ENCODE measurements at places on chromosomes 4 and X. TPM values are rescaled to one million over a fixed set of nuclear protein-coding genes. Genes with fewer than 3 reads are reported as not detected.

GRCh38 chr4:78704981-78705683 is 71.0 kb upstream of the BMP2K start:
- no peak overlapping the region for H3K27ac ChIP-seq
- H3K4me1 ChIP-seq, result no peaks in the 10 kb centered on the region
- no peak overlapping the region for H3K4me3 ChIP-seq
- no peaks in the 10 kb centered on the region for H3K27me3 ChIP-seq

DNA sequence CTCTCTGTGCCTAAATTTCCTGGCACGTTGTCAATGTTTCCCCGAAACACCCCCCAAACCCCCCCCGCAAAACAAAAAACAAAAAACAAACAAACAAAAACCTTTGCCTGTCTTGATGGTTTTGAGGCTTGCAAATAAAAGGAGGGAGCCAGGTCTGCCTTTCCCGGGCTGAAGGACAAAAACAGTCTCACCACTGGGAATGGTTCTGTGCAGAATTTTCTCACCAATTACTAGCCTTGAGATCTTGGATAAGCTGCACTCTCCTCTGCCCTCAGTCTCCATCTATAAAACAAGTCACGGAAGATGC is 15.5 kb downstream of the NKX3-2 start:
- no peak overlapping the region for H3K27ac ChIP-seq
- H3K4me3 ChIP-seq, result no peak overlapping the region
- peaks cover 99% of the 10 kb centered on the region for H3K27me3 ChIP-seq
- no peaks in the 10 kb centered on the region for H3K36me3 ChIP-seq
- no peaks in the 10 kb centered on the region for H3K4me1 ChIP-seq

DNA sequence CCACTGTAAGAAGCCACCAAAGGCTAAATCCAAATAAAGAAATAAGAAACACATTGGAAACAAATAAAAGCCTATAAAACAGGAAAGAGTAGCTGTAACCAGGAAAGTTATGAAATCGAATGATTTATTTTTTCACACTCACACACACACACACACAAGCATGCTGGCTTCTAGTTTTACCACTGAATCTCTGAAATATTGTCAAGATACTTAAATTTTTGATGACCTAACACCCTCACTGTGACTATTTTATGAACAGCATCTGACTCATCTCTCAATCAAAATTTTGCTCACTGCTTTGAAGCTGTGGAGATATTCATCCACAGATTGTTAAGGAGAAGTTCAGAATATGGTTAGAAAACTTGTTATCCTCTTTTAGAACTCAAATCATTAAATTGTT is 13.9 kb upstream of the GABRB1 start:
- no peaks in the 10 kb centered on the region for H3K27me3 ChIP-seq
- H3K4me3 ChIP-seq, result no peak overlapping the region
- H3K36me3 ChIP-seq, result no peaks in the 10 kb centered on the region
- no peak overlapping the region for H3K27ac ChIP-seq
- no peak for DNase-seq

DNA sequence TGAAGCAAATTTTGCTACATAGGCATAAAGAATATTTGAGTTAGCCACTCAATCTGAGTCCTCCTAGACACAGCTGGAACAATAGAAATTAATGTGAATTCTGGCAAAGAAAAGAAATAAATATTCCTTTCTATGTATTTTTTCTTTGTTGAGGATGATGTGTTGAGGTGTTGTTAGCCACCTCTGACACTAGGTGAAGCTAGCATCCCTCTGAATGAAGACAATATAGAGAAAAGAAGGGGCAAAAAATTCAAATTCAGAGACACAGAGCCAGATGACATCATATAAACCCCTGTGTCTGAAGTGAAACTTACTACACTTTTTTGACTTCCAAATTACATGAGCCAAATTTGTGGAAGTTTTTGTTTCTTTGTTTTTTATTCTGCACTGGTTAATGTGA is 34.6 kb upstream of the TMPRSS11D start:
- H3K36me3 ChIP-seq, result no peaks in the 10 kb centered on the region
- no peak overlapping the region for H3K4me3 ChIP-seq
- no peaks in the 10 kb centered on the region for H3K4me1 ChIP-seq
- no peaks in the 10 kb centered on the region for H3K27me3 ChIP-seq

The PCDH19 gene
- 0.76 TPM for total RNA-seq

GRCh38 chr4:183288955-183289354 is 31.1 kb downstream of the CLDN22 start:
- no peaks in the 10 kb centered on the region for H3K36me3 ChIP-seq
- no peak overlapping the region for H3K27ac ChIP-seq
- no peak overlapping the region for H3K4me3 ChIP-seq
- H3K4me1 ChIP-seq, result no peaks in the 10 kb centered on the region
- H3K27me3 ChIP-seq, result no peaks in the 10 kb centered on the region

- no peaks in the 10 kb centered on the region for H3K36me3 ChIP-seq
- no peaks in the 10 kb centered on the region for H3K27me3 ChIP-seq
- no peak overlapping the region for H3K27ac ChIP-seq
- no peak overlapping the region for H3K4me3 ChIP-seq
Observed at GRCh38 chr4:11589676-11590075, 161.0 kb upstream of the HS3ST1 start.

The HAND2 gene
- total RNA-seq, result 1.4 TPM

DNA sequence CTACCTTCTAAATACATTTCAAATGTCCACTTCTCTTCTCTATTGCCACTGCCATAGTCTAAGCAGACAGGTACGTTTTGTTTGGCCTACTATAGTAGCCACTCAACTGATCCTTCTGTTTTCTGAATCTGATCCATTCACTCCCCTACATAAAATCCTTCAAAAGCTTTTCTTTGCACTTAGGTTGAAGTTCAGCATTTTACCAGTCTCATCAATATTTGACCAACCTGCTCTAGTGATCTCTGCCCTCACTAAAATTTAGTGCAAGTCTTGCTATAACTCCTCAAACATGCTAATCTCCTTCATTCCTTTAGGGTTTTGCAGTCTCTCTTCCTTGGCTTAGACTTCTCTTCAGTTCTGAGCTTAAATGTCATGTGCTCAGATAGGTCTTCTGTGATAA is 33.4 kb downstream of the EGF start:
- no peaks in the 10 kb centered on the region for H3K36me3 ChIP-seq
- no peak for DNase-seq
- H3K27me3 ChIP-seq, result no peaks in the 10 kb centered on the region
- no peaks in the 10 kb centered on the region for H3K4me1 ChIP-seq
- no peak overlapping the region for H3K27ac ChIP-seq

DNA sequence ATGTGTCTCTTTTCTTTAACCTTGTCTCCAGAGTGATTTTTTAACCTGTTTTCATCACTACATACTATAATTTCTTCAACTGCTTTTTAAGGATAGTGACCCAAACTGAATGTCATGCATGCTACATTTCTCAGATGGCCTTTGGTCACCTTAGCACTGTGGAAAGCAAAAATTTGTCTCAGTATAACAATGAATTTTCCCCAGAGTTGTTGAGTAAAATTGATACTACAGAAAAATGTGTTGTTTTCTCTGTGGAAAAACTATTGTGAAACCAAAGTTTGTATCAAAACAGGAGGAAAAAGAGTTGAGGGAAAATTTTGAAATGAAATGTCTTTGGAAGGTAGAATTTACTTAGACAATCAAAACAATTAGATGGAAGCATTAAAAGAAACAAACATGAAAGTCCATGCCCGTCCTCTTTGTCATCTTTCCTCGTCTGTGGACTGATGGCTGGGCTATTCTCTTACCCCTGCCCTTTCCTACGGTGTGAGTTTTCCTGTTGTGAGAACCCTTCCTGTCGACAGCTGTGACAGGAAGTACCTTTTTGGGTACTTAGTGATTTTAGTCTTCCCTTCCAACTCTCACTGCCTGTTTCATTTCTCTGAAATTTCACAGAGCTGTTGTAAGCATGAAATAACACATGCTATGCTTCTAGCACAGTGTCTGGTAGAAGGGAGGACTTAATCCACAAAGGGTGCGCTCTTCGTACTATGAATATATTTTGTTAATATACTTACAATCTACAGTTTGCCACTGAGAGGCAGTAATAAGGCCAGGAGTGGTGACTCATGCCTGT is 50.8 kb downstream of the LRP2BP start:
- peaks cover 7% of the 10 kb centered on the region for H3K4me1 ChIP-seq
- no peaks in the 10 kb centered on the region for H3K36me3 ChIP-seq
- no peaks in the 10 kb centered on the region for H3K27me3 ChIP-seq
- no peak for DNase-seq
- no peak overlapping the region for H3K4me3 ChIP-seq

DNA sequence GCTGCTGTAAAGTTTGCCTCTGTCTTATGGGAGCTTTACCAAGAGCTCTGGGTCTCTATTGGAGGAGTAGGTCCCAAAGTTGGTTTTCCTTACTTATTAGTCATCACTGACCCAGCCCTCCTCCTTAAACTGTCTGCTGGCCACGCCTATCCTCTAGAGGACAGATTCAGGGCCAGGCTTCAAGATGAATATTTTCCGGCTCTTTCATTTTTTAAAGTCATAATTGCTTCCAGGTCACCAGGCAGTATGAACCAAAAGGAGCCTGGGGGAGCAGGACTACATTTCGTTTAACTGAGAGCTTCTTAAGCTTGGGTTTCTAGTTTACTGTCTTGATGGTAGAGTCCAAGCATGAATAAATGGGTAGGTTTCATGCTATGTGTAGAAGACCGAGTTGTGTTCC is 13.7 kb downstream of the BCORL1 start:
- DNase-seq, result no peak
- H3K27me3 ChIP-seq, result no peaks in the 10 kb centered on the region
- no peak overlapping the region for H3K27ac ChIP-seq

DNA sequence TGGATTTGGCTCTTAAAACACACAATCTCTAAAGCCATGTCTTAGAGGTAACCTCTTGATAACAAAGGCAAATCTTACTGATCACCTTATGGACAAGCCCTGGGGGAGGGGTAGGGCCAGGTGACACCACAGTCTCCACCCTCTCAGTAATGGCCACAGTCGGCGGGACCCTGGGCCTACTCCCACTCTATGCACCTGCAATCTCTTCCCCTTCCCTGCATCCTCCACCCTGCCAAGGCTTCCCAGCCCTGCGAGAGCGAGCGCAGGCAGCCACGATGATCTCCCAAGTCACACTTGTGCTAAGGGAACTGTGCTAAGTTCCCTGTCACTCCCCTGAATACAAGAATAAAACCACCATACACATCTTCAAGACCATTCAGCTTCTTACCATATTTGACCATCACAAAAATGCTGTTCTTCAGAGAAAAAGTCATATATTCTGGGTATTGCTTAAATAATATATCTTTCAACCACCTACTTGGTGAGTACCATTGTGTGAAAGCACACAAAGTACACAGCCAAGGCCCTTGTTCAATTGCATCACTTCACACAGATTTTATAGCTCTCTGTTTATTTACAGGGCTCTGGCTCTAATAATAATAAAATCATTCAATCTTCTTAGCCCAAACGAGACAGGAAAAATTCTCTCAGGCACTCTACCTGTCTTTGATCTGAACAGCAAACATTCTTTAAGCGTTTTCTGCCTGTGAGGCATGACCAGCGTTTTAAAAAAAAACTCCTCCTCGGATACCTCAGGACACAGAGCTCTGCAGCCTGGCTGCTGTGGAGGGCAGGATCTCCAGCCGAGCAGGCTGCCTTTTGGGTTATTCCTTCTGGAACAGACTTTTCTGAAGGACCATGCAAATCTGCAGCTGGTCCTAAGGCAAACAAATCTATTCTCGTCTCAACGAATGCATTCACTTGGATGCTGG is 115.7 kb upstream of the MAP3K15 start:
- no peak for DNase-seq
- no peaks in the 10 kb centered on the region for H3K4me1 ChIP-seq
- no peaks in the 10 kb centered on the region for H3K27me3 ChIP-seq
- no peak overlapping the region for H3K27ac ChIP-seq
- H3K36me3 ChIP-seq, result no peaks in the 10 kb centered on the region

DNA sequence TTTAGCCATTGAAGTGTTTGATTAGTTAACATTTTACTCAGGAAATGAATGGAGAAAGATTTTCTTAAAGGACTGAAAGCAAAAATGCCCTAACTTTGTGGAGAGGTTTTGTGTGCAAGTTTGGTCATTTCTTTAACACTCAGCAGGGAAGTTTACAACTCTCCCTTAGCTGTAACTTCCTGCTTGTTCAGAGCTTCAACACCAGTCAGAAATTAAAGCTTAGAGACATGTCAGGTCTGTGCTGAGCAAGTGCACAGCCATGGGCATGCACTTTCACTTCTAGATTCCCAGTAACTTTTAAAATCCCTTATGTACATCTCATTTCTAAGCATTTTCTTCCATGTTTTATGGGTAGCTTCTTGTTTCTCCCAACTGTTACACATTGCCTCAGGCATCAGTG is 326.0 kb downstream of the ACTRT1 start:
- H3K4me3 ChIP-seq, result no peak overlapping the region
- no peaks in the 10 kb centered on the region for H3K27me3 ChIP-seq
- no peaks in the 10 kb centered on the region for H3K36me3 ChIP-seq
- H3K4me1 ChIP-seq, result no peaks in the 10 kb centered on the region

GRCh38 chr4:1723131-1723801 is 1.9 kb downstream of the TACC3 start:
- H3K4me1 ChIP-seq, result peaks cover 36% of the 10 kb centered on the region
- peaks cover 32% of the 10 kb centered on the region for H3K36me3 ChIP-seq
- peak overlapping the region; percentile 63 for H3K4me3 ChIP-seq
- peak overlapping the region; percentile 98 for H3K27ac ChIP-seq

Measured in thymus (tissue), 14 donors.